ENCODE measurements at places on chromosomes 2 and 18.

GRCh38 chr18:38611036-38611964, 1045.7 kb upstream of the CELF4 start:
- no peak for DNase-seq

- no peak for DNase-seq
Observed at GRCh38 chr2:134670955-134671354, 47.8 kb downstream of the TMEM163 start.

DNA sequence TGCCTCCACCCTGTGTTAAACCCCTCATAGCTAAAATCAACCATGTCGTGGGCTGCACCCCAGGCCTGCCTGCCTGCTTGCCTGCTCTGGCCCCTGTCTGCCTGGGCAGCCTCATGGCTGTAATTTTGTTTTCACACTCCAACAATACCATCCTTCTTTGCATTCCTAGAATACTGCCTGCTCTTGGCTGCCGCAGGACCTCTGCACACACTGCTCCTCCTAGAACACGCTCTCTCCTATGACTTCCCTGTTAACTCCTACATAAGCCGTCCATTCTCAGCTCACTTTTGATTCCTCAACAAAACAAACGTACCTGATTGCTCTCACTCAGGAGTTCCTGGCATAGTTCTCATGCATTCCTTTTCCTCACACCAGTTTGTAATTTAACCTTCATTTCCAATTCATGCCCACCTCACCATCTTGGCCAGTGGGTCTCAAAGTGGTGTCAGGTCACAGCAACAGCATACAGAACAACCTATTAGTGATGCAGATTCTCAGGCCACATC, 2.5 kb downstream of the UXS1 start:
- no peak for DNase-seq

GRCh38 chr2:43370705-43371104, 144.3 kb upstream of the ZFP36L2 start:
- no peak for DNase-seq

DNA sequence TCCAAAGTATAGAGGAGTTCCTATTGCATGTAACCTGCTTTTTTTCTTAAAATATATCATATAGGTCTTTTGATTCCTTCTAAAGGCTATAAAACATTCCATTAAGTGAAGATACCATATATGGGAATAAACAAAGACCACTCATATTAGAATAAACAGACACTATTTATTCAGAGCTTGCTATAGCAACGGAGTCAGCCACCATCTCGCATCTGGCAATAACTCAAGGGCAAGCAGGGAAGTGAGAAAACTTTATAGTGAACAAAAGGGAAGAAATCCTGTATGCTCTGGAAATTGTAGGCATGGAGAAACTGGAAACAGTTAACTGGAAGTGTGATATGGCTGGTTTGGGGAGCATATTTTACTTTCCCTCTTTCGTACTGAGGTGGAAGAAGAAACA, 301.9 kb downstream of the PTH2R start:
- no peak for DNase-seq

DNA sequence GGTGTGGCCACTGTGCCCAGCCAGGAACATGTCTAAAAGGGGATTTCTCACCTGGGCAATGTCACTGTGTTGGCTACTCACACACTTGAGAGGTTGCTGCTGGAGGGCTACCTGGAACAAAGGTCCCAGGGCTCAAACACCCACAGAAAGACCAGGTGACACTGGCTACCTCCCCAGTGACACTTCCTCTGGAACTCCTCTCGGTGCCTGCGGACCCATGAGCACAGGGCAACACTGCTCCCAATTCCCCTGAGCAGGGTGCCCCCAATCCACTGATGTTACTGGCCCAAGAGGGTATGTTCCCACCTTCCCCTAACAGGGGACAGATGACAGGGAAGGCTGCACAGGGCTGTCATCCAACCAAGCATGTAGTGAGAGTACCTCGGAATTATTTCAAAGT, 5.8 kb downstream of the NPPC start:
- no peak for DNase-seq

- no peak for DNase-seq
Observed at GRCh38 chr2:88187927-88188326, 17.8 kb downstream of the THNSL2 start.

DNA sequence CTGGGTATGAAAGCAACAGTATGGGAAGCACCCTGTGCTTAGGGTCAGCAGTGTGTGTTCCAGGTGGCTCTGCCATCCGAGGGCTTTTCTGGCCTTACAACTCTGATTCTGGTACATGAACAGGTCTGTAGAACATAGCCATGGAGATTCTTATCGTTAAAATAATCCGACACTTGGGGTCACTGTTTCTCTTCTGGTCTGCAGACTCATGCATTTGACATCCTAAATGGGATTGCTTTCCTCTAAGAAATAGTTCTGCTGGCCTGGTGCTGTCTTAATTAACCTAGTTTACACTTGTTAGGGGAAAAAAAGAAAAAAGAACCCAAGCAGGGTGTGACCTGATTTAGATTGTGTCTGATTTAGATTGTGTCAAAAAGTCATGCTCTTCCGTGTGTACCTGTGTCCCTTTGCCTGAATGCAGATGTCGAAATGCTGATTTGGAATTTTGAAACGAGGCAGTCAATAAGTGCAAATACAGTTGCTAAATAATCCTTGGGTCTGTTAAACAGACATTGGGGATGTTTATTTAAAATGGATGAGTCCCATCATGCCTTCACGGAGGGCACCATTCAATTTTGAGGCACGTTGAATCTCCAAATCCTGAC, 59.6 kb downstream of the TRPM8 start:
- DNase-seq = no peak

- peak; percentile 57 for DNase-seq
Observed at GRCh38 chr2:239294571-239295054, 106.2 kb downstream of the HDAC4 start.

- DNase-seq = no peak
Observed at GRCh38 chr18:23596183-23596582, 9.9 kb upstream of the NPC1 start.

GRCh38 chr2:36453652-36454051, 98.1 kb downstream of the CRIM1 start:
- DNase-seq = no peak

- DNase-seq = peak; percentile 95
Observed at GRCh38 chr2:41966431-41966893, 81.4 kb upstream of the PKDCC start.

GRCh38 chr2:64780041-64780440, 126.3 kb upstream of the SERTAD2 start:
- DNase-seq = no peak

DNA sequence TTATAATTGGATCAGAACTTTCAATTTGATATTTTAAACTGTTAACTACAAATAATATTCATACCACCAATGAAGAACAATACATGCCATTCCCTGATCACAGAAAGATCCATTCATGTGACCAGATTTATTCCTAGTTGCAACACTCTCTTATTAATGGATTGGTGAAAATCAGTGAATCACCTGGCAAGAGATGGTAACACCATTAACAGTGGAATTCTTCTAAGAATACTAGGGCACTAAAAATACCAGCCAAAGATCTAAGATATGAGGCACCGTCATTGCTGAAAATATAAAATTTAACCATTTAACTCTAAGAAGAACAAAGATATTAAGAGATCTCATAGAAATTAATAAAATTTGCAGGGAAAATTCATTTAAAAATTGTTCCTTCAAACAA, 58.1 kb downstream of the MAP4K3 start:
- DNase-seq = no peak

- no peak for DNase-seq
Observed at GRCh38 chr18:45658756-45659155, 43.5 kb downstream of the SLC14A2 start.

DNA sequence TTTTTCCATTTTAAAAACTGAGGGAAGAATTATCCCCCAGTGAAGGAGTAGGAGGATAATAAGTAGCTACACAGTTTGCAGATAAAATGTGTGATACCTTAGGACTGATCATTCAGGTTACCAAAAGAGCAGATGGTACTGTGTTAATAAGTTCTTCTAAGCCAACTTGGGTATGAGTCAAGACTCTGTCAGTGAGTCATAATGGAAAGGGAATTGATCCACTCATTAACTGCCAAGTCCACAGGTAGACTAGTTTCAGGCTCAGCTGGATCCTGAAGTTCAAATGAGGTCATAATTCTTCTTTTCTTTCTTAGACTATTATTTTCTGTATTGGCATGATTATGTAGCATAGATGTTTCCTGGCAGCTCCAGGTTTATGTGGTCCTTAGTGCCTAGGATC, 142.4 kb upstream of the ALPP start:
- DNase-seq = no peak

- DNase-seq = no peak
Observed at GRCh38 chr2:225597911-225598310, 198.4 kb downstream of the NYAP2 start.

DNA sequence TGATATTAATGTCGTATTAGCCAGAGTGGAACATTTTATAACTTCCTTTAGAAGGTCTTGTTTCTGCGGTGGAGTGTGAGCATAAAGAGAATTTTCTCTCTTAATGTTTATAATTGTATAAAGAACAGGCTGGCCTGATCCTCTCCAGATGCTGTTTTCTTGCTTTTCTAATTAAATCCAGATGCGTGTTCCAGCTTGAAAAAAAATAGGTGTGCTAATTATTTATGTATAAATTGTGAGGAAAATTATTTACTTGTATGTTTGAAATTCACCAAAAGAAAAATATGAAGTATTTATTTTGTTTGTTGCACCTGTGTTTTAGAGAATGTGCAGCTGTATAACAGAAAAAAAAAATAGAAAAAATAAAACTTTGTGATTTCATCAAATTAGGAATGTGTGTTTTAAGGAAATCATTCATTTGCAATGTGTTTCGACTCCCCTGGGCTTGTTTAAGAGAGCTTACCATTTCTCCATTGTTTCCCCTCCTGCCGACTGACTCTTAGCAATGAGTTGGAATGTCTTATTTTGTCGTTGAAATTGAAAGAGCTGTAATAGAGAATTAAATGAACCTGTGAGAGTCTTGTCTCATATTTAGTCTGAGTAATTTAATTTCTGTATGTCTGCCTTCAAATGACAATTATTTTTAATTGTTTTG, 220.1 kb upstream of the NXPH2 start:
- DNase-seq = no peak

DNA sequence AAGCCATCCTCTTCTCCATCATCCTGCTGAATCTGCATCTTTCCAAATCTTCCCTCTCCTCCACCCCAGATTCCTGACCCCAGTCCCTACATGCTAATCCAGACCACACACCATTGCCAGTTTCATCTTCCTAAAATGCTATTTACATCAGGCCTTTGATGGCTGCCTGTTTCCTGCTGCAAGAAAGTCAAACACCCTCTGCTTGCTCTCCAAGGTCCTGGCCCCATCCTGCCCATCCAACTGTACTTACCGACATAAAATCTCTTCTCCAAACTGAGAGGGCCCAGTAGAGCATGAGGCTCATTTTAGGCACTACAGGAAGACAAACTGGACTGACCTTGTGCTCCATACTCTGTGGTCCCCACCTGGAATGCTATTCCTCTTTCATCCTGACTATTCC, 19.0 kb downstream of the ALK start:
- no peak for DNase-seq

- peak; percentile 80 for DNase-seq
Observed at GRCh38 chr18:35580701-35581539, 620 bp upstream of the GALNT1 start.

DNA sequence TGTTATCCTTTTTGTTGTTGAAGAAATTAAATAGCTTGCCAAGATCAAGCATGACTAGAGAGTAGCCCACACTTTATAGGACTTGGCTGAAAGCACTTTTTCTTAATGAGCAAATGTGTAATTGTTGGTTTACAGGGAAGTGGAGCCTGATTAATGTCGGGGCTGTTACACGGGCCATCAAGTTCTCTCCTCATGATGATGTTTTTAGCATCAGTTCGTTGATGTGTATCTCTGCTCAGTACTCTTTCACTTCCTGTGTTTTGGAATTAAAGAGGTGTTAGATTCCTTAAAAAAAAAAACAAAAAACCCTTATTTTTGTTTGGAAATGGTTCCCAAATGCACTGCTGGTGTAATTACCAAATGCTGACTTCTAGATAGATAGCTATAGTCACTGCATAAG, 114.2 kb downstream of the PTPRM start:
- DNase-seq = no peak

GRCh38 chr2:127721978-127722355, 20.7 kb downstream of the SFT2D3 start:
- DNase-seq = no peak

- DNase-seq = no peak
Observed at GRCh38 chr2:8847400-8847799, 10.0 kb upstream of the KIDINS220 start.

GRCh38 chr2:25293145-25293544, 48.6 kb downstream of the DNMT3A start:
- no peak for DNase-seq

GRCh38 chr2:3459185-3460015, 59.9 kb downstream of the ADI1 start:
- DNase-seq = no peak

GRCh38 chr2:56476509-56477071, 292.8 kb downstream of the CCDC85A start:
- no peak for DNase-seq

DNA sequence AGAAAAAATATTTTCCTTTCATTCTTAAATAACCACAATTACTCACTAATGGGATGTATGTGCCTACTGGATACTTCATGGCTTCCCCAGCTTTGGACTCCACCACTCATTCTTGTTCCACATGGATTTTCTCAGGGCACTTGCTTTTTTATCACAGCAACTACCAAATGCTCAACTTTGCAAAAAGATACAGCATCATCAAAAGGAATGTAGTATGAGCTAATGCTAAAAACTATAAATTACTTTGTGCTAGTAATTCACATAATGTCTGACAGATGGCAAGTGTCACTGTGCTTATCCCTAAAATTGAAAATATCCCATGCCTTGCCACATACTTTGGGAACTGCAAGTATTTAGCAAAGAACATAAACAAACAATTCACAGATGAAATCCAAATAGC, 130.4 kb upstream of the ZFP36L2 start:
- no peak for DNase-seq

DNA sequence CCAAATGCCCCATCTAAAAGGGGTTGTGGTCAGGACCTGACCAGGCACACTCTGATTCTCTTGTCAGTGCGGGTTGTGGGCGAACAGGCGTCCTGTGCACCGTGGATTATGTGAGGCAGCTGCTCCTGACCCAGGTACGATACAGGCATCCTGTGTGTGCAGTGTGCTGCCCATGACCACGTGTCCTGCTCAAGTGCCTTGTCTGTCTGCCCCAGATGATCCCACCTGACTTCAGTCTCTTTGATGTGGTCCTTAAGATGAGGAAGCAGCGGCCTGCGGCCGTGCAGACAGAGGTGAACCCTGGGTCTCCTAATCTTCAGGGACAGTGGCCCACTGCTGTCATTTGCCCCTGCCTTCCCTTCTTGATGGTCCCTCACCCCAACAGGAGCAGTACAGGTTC, 14.6 kb downstream of the PTPN18 start:
- no peak for DNase-seq
